ENCODE measurements at places on chromosomes 7 and 10.
A peak's percentile ranks its signal among the peaks of the same experiment; 100 is the strongest.

DNA sequence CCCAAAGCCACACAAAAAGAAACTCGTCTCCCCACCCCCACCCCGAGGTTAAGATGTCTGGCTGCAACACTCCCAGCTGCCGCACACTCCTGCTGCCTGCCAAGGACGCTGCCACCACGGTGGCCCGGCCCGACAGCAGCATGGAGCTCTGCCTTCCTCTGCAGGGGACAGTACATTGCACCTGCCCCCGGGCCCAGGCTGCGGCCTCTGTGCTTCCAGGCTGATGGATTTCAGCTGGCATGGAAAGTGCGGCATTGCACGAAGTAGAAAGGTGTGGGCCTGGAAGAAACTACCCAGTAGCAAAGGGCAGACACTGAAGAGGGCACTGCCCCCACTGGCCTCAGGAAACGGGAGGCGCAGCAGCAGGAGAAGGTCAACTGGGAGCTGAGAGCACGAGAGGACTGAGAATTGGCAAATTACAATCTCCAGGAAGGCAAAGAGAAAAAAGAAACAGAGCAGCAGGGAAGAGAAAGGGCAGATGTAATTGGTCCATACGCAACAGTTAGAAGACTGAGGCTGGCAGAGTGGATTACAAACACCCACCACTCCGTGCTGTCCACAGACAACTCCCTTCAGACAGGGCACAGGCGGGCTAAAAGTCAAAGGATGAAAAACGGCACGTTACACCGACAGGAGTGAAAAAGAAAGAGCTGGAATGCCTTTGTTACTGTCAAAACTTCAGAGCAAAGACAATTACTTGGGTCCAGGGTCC, 117.1 kb upstream of the DIP2C start:
- no peak for DNase-seq

- DNase-seq, result no peak
Observed at GRCh38 chr7:73435471-73436009, 2.0 kb downstream of the FZD9 start.

DNA sequence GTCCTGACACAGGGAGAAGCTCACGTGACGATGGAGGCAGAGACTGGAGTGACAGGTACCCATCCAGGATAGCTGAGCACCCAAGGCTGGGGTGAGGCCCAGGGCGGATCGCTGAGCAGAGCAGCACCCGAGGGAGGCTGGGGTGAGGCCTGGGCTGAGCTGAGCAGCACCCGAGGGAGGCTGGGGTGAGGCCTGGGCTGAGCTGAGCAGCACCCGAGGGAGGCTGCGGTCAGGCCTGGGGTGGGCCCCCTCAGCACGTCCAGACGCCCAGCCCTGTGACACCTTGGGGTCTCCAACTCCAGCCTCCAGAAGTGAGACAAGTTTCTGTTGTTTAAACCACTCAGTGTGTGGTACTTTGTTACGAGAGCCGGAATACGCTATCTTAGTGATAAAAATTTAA, 236.3 kb downstream of the ZMYND11 start:
- no peak for DNase-seq

GRCh38 chr7:49322476-49322875, 398.1 kb downstream of the CDC14C start:
- no peak for DNase-seq

GRCh38 chr7:123864012-123864411, 19.0 kb downstream of the HYAL4 start:
- no peak for DNase-seq

- DNase-seq, result no peak
Observed at GRCh38 chr10:30434273-30435072, 489 bp downstream of the MAP3K8 start.

DNA sequence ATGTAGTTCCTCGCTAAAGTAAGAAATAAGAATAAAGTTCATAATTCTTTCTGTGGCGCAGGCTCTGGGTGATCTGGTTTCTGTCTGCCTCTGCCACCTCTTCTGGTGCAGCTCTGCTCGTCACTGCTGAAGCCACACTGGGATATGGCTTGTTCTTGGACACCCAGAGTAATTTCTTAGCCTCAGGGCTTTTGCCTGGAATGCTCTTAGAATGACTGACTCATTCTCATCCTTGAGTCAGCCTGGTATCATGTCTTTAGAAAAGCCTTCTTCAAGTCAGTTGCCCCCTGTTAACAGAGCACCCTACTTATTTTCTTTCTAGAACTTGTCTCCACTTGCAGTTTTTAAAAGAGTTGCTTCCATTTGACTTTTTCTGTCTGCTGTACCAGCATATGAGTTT, 2.0 kb downstream of the ZSCAN25 start:
- peak; percentile 20 for DNase-seq

GRCh38 chr10:11758527-11759236, 16.5 kb downstream of the ECHDC3 start:
- no peak for DNase-seq

DNA sequence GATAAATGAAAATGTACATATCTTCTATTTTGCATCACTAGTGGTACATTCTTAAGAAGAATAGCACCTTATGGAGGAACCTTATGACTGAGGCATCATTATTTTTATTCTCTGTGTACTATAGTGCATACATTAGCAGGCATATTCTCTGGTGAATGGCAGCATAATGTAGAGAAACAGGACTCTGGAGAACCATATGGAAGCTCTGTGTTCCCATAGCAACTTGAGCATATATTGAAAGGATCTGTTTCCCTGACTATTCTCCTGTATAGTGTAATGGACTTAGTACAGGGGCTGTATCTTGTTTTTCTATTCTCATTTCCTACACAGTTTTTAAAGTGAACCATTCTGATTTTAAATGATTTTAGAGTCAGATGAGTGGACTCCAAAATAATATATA, 128.4 kb upstream of the SMIM30 start:
- DNase-seq, result no peak

DNA sequence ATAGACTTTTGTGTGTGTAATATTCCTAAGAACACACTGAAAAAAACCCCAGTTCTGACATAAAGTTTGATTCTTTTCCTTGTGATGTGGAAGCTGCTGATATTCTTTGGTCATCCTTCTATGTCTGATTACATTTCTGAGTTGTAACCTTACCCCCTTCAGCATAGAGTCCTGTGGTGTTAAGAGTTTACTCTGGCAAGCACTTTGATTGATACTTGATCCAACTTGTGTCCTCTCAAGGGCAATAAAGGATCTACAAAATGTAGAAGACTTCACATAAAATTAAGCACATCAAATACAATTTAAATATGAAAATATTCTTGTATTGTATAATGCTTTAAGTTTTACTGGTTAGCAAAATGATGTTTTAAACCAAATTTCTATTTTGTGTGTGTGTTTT, 221.7 kb upstream of the DKK1 start:
- no peak for DNase-seq

- no peak for DNase-seq
Observed at GRCh38 chr7:7709291-7709690, 9.1 kb downstream of the RPA3 start.

DNA sequence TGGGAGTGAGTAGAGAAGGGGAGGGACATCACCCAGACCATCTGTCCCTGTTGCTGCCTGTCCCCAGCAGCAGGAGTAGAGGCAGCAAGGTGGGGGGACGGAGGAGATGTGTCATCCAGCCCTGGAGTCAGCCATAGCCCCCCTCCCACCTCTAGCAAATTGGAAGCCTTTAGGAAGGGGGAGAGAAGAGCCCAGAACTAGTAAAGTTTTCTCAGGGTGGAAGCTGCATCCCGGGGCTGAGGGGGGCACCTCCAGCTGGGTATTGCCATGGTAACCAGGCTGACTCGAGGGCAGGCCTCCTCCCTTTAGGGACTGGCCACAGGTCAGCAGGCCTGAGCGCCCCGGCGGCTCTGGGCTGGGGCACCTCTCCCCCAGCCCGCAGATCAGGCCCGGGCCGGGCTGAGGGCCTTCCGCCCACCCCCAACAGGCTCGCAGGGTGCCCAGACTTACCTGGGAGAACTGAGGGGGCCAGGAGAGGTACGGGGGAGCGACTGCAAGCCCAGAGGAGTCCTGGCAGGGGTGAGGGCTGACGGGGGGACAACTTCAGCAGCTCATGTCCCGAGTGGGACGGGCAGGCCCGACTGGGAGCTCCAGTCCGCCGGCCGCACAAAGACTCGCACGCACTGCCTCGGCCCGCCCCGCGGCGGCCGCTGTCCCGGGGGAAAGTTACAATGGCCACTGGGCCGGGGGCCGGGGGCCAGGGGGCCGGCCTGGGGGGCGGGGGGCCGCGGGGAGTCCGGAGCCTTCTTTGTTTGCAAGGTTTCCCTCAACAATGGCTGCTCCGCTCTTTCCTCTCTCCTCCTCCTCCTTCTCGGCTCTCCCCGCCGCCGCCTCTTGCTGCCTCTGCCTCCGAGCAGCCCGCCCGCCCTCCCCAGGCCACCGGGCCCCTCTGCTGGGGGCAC, 6.0 kb downstream of the LDB1 start:
- no peak for DNase-seq

GRCh38 chr10:67015225-67015624, 89.4 kb downstream of the LRRTM3 start:
- DNase-seq, result no peak

DNA sequence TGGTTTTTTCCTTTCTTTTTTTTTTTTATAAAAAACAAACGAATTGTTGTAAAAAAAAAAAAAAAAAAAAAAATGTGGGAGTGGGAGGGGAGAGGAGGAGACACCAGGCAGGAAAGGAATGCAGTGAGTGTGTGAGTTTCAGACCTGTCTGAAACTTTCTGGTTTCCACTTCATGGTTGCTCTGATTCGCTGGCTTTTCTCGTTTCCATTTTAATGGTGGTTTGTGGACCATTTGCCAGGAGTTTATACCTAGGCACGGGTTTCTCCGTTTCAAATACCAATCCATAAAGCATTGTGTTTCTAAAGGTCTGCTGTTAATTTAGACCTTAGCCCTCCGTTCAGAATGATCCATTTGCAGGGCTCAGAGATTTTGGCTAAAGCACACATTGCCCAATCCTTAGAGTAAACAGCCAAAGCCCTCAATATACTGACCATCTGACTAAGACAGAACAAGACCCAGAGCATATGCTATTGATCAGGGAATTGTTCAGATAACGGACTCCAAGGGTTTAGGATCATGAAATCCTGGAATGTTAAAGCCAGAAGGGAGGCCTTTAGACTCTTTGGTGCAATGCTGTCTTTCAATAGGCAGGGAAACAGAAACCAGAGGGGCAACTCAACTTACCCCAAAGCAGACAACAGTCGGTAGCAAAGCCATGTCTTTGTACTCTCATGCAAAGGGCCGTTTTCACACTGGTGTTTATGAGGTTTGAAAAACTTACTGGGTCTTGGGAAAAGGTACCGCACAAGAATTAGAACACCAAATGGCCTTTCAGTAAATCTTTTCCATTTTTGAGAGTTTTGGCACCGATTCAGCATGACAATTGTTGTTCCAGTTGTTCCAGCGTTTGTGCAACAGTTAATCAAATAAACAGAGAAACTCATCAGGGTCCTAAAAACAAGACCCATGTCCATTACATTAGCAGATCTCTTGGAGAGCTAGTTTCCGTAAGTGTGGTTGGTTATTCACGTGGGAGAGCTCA, 94.3 kb upstream of the AGBL3 start:
- DNase-seq, result no peak

DNA sequence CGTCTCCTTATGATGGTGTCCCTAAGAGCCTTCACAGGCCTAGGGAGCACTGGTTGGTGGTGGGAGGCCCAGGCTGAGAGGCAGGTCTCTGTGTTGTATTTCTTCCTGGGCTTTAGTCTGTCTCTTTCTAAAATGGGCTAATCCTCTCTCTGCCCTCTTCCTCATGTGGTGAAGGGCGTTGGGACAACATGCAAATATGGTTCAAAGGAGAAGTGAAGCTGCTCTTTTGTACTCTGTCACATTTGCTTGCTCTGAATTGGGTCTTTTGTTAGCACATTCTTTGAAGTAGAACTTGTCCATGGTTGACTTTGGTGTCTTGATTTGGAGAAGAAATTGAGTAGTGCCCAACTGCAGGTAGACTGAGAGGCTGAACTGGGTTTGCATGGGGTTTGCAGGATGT, 814 bp downstream of the HK1 start:
- DNase-seq, result no peak

DNA sequence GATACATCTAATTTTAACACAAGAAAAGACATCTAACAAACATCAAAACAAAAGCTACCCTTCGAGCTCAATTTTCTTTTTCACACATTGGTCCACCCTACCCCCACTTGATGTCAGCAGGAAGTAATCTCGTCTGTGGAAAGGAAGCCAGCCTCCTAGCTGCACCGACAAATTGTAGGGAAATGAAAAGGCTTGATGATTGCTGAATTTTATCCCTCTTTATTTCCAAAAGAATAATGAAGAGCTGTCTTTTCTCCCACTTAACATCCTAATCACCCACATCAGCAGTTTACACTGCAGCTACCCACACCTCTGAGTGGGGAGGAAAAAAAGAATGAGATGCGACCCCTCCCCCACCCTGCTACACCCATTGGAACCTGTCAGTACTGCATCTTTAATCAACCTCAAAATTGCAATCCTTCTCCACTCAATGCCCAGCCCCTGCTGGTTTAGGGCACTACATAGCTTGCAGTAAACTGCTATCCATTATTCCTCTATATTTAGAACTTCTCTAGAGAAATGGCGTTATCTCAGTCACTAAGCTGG, 10.6 kb upstream of the CPVL start:
- no peak for DNase-seq

- no peak for DNase-seq
Observed at GRCh38 chr10:69957241-69957885, 95.3 kb upstream of the MACROH2A2 start.

DNA sequence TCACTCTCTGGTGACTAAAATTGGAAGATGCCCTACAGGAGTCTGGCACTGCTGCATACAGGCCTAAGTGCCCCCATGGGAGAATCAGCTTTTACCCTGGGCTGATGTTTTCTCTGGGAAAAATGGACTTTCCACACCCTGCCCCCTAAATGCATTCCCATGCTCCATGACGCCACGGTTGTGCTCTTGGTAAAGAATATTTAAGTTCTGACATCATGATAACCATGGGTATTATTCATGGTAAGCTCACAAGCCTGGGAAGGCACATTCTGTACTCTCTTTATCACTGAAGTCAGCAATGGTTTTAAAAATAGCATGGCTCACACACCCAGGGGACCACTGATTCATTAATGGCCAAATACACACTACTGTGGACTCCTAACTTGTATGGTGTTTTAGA, 43.4 kb downstream of the HIPK2 start:
- DNase-seq, result peak; percentile 96

DNA sequence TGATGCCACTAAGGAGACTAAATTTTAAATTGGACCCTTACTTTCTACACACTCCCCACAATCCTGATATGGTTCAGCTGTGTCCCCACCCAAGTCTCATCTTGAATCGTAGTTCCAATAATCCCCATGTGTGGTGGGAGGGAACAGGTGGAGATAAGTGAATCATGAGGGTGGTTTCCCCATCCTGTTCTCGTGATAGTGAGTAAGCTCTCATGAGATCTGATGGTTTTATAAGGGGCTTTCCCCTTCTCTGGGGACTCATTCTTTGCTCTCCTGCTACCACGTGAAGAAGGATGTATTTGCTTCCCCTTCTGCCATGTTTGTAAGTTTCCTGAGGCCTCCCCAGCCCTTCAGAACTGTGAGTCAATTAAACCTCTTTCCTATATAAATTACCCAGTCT, 18.4 kb upstream of the BET1 start:
- DNase-seq, result no peak

- no peak for DNase-seq
Observed at GRCh38 chr7:105580022-105580740, 1.1 kb downstream of the EFCAB10 start.

All from non-pigmented ciliary epithelial cell (primary cell).